ENCODE measurements at places on chromosomes 7 and 10.

- no peak for DNase-seq
These were observed 62.3 kb downstream of the C10orf120 start for GRCh38 chr10:122637376-122637775.

DNA sequence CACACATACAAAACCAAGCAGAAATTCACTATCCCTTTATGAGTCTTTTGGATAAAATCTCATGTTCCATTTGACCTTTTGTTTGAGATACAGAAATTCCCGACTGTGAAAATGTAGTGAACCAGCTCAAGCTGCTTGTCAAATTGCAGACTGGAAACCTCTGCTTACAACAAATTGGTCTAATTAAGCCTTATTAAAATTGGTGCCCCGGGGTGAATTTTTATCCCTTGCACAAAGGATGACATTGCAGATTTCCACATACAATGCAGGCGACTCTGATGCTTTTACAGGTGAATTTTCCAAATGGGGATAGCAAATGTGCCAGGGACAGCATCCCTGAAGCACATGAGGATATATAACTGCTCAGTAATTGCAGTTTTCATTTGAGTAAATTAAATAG is 257.3 kb downstream of the BMPER start:
- peak; percentile 85 for DNase-seq

DNA sequence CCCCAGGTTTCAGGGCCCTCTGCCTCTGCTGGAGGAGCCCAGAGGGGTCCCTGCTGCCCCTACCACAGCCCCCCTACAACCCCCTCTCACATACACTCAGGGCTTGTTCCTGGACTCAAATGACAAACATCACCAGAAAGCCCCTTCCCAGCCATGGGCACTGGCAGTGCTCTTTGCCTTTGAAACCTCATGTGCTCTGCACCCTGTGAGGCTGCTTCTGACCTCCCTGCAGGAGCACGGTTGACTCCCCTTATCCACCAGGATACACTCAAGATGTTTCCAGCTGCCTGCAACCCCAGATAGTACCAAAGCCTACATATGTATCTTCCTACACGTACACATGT is 3.5 kb upstream of the ADIRF start:
- no peak for DNase-seq

- DNase-seq: no peak
These were observed 34.1 kb downstream of the HIF1AN start for GRCh38 chr10:100569687-100570481.

GRCh38 chr7:119756687-119757086 is 516.3 kb upstream of the KCND2 start:
- DNase-seq: no peak

DNA sequence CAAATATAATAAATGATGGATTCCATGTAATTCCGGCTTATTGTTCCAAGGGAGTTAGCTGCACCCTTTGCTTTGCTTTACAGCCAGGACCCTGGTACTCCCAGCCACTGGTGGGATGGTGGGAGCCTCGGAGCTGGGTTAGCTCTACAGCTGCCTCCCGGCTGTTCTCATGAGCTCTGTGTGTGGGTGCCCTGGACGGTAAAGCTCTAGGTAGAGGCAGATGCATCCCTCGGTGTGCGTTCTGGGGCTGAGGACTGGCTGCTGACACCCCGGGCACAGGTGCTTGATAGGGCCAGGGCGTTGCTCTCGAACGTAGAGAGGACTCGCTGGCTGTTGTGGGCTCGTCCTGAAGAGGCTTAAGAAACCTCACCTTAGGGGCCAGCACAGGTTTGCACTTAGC is 50.1 kb downstream of the PFKP start:
- no peak for DNase-seq

GRCh38 chr10:114319406-114320248 is 80.6 kb downstream of the VWA2 start:
- DNase-seq: no peak

DNA sequence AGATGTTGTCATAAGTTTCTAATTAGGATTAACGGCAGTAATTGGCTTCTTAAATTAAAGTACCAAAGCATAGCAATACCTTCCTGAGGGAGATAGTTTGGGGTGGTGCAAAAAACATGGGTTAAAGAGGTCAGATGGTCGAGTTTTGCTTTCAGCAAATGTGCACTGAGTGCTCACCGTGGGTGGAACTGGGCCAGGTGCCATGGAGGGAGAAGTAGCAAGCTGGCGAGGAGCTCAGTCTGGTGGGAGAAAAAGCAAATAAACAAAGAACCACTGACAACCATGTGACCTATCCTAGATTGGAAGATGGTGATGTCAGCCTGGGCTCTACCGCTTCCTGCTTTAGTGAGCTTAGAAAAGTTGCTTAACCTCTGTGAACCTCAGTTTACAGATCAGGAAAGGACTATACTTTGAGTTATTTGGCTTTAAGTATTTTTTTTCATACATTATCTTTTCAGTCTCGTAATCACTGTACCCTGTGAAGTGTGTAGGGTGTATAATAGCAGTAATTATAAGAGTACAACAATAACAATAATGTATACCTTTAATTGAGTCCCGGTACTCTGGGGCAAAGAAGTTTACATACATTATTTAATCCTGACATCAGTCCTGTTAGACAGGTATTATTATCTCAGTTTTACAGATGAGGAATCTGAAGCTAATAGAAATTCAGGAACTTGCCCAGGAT is 69.0 kb upstream of the PDCD4 start:
- no peak for DNase-seq

GRCh38 chr7:148803094-148803493 is 81.0 kb downstream of the EZH2 start:
- DNase-seq: no peak

DNA sequence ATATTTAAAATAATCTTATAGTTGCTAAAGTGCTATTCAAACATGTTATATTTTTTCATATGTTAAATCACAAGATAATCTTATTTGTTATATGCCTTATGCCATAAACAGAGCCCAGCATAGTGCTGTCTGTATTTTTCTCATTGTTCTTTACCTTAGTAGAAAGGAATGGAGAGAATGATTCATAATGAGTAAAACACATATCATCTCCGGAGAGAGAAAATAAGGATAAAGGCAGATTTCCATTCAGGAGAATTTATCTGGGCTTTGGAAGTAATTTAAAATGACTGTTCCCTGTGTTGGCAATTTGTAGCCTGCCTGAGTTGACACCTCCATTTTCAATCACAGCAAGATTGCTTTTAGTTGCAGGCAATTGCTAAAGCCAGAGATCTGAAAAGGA is 30.2 kb downstream of the CHN2 start:
- no peak for DNase-seq

DNA sequence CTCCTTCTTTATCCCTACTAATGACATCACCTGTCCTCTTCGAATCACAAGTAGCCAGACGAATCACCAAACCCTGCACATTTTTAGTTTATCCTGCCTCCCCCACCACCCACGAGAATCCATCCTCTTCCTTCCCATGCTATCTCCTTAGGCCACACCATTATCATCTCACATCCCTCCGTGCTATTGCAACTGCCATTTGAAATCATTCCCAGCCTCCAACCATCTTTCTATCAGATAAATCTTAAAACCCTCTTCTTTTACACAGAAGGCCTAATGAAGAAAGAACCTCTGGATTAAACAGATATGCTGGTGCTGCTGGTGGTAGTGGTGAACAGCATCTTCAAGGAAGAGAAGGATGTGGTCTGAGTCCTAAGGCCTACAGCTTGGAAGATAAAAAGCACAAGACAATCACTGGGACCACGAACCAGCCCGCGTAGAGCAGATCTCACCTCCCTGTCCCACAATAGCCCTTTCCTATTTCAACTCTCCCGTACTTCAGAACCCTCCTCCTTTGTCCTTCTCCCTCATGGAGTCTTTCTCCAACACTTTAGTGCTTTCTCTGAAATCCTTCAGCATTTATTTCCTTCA is 403.1 kb downstream of the SFMBT2 start:
- no peak for DNase-seq

- no peak for DNase-seq
These were observed 9.6 kb upstream of the CCM2 start for GRCh38 chr7:44990109-44991023.

DNA sequence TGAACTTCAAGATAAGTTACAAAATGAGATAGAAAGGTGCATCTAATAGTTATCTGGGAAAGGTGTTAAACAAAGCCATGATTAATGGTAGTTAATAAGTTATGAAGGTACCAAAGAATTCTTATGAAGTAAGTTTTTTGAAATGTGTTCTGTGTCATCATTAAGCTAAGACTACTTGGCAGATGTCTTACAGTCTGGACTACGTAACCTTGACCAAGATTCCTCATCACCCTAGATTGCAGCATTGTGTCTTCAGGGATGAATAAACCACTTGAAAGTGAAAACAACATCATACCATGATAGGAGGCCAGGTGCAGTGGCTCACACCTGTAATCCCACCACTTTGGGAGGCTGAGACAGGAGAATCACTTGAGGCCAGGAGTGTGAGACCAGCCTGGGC is 48.2 kb downstream of the GOT1 start:
- DNase-seq: no peak

- DNase-seq: no peak
These were observed 32.2 kb upstream of the PPP1R9A start for GRCh38 chr7:94875201-94875600.

All from NCI-H2081 (cell line).